ENCODE measurements at places on chromosomes 4 and X.

DNA sequence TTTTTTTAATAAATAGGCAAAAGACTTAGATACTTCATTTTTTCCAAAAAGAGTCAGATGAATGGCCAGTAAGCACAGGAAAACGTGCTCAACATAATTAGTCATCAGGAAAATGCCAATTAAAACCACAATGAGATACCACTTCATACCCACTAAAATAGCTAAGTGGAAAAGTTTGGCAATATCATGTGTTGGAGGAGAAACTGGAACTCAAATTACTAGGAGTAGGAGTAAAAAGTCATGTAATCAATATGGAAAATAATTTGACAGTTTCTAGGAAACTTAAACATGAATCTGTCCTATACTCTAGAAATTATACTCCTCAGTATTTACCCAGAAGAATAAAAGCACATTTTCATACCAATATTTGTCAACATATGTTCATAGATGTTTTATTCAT is 449.8 kb downstream of the INPP4B start:
- no peak for DNase-seq

- DNase-seq, result no peak
Measured at GRCh38 chr4:184154199-184154598, 63.5 kb downstream of the ENPP6 start.

GRCh38 chr4:149896432-149896831 is 80.8 kb upstream of the IQCM start:
- no peak for DNase-seq

- no peak for DNase-seq
Measured at GRCh38 chr4:98433691-98434090, 172.5 kb downstream of the RAP1GDS1 start.

- no peak for DNase-seq
Measured at GRCh38 chr4:62835631-62836030, 1573.6 kb downstream of the TECRL start.

DNA sequence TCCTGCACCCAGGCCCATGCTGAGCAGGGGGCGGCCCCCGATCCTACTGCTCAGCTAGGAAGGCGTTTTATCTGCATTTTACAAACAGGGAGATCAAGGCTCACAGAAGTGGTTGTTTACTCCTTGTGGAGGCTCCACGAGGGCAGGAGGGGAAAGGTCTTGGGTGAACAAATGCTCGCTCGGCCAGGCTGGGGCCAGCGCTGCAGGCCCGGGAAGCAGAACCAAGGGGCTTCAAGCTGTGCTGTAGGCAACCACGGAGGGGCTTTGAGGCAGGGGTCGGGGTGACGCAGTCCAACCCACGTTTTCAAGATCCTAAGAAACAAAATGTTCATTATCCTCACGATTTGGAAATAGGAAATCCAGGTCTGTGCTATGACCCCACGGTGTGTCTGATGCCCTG is 125.8 kb downstream of the HMX1 start:
- DNase-seq, result no peak

DNA sequence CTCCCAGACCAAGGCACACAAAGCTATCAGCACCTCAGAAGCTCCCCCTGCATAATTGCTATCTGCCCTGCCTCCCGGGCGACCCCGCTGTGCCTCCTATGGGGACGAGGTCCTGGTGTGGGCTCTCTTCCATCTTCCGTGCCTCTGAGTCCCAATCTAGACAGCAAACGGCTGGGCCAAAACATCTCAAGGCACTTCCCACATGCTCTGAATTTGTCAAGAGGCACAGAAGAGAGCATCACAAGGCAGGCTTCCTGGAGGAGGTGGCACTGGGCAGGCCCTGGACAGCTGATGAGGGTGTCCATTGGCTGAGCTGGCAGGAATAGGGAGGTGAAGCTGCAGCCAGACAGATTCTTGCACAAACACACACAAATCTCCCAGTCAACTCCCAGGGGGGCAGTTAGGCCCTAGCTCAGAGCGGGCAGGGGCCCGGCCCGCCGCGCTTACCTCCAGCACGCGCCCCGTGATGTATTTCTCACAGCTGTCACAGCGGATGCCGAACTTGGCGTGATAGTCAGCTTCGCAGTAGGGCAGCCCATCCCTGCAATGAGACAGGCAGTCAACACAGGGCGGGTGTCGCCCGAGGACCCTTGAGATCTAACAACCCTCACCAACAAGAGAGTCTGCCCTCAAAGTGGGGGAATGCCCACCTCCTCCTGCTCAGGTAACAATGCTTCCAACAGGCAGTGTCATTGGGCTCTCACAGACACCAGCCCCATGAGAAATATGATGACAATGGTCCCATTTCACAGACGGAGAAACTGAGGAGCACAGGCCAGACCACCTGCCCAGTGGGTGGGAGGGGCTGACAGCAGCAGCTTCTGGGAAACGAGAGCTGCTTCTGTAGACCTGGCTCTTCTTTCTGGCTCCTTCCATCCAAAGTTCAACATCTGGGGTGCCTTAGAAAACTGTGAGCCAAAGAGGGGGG is 81.2 kb downstream of the ABLIM2 start:
- no peak for DNase-seq

- no peak for DNase-seq
Measured at GRCh38 chr4:168769416-168769815, 240.6 kb downstream of the CBR4 start.

GRCh38 chr4:165326831-165327210 is 648 bp upstream of the MSMO1 start:
- DNase-seq, result peak; percentile 38

DNA sequence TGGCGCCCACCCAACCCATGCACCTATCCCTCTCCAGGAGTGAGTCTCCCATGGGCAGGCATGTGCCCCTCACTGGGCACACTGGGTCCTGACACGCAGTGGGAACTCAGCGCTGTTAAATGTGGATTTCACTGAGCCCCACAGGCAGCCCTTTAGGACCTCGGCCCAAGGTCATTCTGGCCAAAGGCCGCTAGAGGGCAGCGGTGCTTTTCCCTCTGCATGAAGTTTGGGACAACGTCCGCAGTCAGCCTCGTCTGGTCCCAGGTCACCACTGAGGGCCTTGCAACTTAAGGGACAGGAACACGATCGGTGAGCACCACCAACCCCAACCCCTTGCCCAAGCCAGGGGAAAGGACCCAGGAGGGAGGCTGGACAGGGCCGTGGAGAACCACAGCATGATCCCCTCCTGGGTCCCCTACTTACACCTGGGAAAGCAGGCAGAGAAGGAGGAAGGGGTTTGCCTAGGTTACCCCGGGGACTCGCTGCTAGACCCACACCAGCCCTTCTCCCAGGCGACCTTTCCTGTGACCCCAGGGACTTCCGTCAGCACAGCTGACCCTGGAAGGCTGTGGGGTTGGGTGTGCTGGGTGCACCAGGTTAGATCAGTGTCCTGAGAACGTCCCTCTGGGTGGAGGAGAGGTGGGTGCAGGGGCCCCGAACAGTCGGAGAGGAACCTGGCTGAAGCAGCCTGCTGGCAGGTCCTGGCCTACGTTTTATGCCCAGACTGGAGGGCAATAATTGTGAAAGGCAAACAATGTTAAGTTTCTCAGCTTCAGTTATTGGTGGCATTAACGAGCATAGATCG is 24.0 kb downstream of the CYTL1 start:
- peak; percentile 74 for DNase-seq

GRCh38 chrX:153539979-153540358 is 22.5 kb downstream of the ATP2B3 start:
- DNase-seq, result no peak

DNA sequence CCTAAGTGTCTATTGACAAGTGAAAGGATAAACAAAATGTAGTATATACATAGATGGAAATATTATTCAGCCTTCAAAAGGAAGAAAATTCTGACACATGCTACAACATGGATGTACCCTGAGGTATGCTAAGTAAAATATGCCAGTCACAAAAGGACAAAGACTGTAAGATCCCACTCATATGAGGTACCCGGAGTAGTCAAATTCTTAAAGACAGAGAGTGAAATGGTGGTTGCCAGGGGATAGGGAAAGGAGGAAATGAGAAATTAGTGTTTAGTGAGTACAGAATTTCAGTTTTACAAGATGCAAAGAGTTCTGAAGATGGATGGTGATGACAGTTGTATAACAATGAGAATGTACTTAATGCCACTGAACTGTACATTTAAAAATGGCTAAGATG is 102.3 kb upstream of the NAP1L5 start:
- no peak for DNase-seq

DNA sequence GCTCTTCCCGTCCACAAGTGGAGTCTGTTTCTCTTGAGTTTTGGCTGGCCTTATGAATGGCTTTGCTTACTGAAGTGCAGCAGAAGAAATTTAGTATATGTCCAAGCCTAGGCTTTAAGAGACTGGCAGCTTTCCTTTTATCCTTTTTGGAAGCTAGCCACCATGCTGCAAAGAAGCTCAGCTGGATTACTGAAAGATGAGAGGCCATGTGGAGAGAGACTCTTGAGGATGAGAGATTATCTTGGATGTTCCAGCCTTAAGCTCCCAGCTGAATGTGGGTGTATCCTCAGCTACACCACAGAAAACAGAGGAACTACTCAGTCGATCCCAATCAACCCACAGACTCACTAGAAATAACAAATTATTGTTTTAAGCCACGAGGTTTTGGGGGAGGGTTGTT is 12.5 kb downstream of the CCNG2 start:
- no peak for DNase-seq

GRCh38 chrX:40099055-40099958 is 1.5 kb upstream of the BCOR start:
- peak; percentile 63 for DNase-seq
